Fibroblast of skin of right biceps (primary cell): ENCODE measurements at places on chromosomes 4 and X.
A peak's percentile ranks its signal among the peaks of the same experiment; 100 is the strongest.

GRCh38 chr4:168059251-168059650 lies 33.1 kb upstream of the ANXA10 start:
- peak; percentile 76 for DNase-seq

GRCh38 chr4:13285336-13285735 lies 198.8 kb downstream of the RAB28 start:
- no peak for DNase-seq

DNA sequence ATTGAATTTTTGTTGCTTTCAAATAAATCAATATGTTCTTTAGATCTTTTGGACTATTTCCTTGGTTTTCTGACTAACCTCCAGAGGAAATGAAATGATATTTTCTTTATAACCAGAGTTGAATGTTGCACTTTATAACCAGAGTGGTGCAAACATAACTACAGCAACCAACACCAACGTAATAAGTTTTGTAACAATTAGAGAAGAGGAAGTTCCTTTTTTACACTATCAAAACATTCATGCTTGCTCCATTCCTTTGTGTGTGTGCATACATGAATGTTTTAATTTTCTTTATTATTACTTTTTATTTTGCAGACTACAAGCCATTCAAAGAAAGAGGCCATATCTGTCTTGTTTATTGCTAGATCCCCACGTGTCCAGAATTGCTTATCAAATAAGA lies 193.0 kb upstream of the PPP3CA start:
- DNase-seq: no peak

DNA sequence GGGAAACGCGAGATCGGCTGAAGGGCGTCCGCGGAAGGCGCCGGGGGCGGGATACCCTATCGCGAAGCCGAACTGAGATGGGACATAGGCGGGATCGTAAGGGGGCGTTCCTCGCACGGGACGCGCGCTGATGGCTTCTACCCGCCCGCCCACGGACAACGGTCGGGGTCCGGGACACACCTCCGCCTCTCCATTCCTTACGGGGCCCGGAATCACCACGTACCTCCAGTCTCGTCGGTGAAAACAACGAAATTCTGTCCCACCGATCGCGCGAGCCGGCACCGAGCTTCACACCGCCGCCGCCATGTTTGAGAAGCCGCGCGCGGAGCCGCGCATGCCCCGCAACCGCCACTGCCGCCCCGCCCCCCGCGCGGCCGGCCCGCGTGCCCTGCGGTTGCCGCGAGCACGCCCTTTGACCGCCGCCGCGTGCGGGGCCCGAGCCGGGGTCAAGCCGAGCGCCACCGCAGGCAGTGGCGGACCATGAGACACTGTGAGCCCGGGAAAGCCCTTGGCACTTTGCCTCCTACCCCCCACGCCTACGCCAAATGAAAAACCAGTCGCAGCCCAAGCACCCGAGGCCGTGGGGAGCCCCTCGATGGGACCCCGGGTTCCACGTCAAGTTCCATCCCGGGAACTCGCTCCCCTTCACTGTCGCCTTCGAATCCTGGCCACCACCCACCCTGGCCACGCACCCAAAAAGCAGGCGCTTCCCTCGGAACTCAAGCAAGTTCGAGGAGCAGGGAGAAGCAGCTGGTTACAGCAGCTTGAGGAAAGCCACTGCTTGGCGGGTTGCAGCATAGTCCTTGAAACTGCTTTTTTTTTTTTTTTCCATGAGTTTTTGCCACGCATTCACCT lies at the start of gene SCML2:
Gene SCML2 (minus strand): TSS at position 320 of the 855 bp plus-strand sequence. CDS start 20,617 bp downstream, outside the sequence.
- peak; percentile 43 for DNase-seq

DNA sequence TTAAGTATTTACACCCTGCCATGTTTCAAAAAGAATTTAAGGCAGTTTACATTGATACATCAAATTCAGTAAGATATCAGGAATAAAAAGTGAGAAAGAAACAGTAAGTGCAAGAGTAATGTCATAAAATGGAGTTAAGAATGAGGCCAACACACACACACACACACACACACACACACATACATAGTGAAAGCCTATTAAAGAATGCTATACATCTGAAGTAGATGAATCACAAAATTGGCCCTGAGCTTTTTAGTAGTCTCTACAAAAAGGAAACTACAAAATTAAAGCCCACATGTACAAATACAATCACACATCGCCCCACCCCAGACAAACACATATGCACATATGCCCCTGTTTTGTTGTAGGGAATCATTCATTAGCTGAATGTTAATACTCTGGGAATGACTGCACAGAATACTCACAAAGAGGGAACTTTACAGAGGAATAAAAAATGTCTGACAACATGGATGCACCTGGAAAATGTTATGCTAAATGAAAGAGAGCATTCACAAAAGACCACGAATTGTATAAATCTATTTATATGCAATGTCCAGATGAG lies 428.8 kb downstream of the IL15 start:
- DNase-seq: peak; percentile 52

- no peak for DNase-seq
Measured at GRCh38 chr4:6123541-6123940, 76.8 kb downstream of the JAKMIP1 start.

DNA sequence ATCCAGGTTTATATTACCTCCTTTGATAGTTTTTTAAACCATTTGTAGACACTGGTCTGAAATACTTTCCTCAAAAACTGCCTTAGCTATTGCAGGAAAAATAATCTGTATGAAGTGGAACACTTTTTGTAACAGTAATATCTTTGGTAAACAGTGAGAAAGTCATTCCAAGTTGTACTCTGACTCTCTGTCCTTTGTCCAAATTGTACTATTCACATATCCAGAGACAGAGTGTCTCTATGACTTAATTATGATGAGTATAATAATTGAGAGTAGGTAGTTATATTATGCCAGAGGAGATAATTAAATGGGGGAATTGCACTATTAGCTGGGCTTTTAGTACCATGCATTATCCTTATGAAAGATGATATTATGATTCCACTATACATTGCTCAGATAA lies 112.6 kb upstream of the LCORL start:
- DNase-seq: no peak

- DNase-seq: peak; percentile 33
Measured at GRCh38 chr4:36244257-36245082, at the start of gene ARAP2. Gene ARAP2, minus strand, starts transcription at chr4:36244514. Its CDS starts 15,028 bp downstream, at chr4:36229486.

GRCh38 chr4:102760645-102761295 lies at the start of gene MANBA:
Gene MANBA, minus strand, starts transcription at chr4:102760968. Its CDS starts 74 bp downstream, at chr4:102760894.
- DNase-seq: peak; percentile 78

DNA sequence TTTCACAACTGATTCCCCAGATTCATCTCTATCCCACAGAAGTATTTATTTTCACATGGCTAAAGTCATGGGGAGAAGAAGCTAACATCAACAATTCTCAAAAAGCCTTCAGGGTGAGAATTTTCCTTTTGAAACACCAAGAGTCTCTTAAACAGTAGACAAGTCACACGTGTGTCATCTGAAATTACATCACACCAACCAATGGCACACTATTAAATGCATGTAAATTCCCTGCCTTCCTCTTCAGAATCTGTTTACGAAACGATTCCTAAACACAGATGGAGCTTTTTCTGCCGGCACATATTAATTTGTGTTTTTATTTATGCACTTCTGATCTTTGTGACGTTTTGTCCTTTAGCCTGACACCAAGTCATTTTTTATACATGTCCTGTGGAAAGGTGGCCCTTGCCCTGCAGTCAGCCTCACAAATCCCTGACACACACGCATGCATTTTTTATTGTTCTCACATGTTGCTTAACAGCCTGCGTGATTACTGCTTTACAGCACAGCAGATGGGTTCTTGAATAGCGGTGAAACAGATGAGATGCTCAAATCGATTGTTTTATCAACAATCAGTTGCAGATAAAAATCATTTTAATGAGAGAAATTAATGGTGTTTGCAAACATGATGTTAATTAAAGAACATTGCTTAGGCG lies 735.9 kb upstream of the TENM3 start:
- peak; percentile 19 for DNase-seq

DNA sequence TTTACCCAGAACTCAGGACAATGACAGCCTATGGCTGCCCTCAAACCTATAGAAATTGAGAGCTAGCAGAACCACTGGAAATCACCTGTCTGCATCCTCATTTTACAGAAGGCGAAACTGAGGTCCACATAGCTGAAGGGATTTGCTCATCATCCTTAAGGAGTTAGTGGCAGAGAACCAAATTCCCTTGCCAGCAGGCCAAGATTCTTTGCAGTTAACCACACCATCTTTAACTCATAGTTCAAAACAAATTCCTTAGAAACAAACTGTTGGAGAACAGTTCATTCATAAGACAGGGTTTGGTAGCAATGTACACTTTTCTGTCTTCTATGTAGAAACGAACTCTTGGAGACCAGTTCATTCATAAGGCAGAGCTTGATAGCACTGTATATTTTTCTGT lies 37.9 kb upstream of the RAP2C start:
- peak; percentile 27 for DNase-seq

GRCh38 chrX:132071254-132071653 lies 48.2 kb downstream of the STK26 start:
- DNase-seq: peak; percentile 12

DNA sequence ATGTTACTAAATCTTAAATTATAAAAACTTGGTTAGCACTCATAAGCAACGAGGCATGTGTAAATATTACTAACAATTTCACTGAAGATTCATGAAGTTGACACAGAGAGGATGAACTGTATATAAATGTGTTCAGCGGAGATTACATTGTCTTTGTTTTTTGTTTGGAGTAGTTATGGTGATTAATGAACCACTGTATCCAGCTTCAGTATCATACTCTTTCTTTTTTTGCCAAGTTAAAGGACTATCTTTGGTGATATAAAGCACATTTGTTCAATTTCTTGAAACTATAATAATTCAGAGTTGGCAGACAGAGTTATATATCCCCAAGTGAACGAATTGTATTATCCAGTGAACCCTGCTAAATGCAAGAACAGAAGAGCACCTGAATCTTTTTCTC lies 497.6 kb downstream of the CCSER1 start:
- no peak for DNase-seq

GRCh38 chr4:121784975-121785374 lies 16.1 kb upstream of the EXOSC9 start:
- DNase-seq: peak; percentile 99

DNA sequence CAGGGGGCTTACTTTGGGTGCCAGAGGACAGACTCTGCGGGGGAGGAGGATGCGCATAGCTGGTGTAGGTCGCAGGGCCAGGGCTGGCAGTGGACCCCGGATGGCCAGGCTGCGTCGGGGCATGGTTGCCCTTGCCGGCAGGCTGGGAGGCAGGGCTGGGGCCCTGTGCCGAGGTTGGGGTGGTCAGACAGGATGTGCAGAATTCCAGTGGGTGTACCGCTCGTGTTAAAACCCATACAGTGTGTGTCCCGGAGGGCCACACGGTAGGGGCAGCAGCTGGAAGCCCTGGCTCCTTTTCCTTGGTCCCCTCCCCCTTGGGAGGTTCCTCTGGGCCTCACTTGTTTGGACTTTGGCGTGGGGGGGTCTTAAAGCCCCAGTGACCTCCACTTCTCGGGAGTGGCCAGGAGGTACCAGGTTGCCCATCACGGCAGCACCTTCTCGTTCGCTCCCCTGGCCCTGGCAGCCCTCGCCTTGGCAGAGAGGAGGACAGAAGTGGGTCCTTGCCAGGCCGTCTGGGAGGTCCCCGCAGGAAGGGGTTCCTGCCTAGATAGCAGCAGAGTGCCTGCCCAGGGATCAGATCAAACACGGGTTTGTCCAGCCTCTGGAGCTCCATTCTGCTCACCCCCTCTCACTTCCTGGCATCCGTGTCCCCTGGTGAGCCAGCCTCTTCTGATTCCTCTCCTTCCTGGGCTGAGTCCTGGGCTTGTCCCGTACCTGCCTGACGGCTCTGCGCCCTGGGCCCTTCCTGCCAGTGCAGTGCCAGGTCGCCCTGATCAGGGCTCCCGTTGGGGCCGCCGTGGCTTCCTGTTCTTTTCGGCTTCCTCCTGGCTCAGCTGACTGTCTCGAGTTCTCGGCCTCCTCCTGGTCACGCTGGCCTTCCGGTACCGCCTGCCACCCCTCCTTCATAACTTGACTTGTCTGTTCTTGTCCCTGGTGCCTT lies 56.7 kb upstream of the HGFAC start:
- DNase-seq: no peak

- DNase-seq: peak; percentile 30
Measured at GRCh38 chr4:139940600-139940999, 213.4 kb downstream of the MAML3 start.

GRCh38 chr4:124230268-124230667 lies 482.3 kb downstream of the ANKRD50 start:
- no peak for DNase-seq

- DNase-seq: no peak
Measured at GRCh38 chr4:53421791-53422190, 44.4 kb downstream of the FIP1L1 start.

GRCh38 chrX:1027680-1028079 lies 184.8 kb downstream of the CRLF2 start:
- DNase-seq: no peak

DNA sequence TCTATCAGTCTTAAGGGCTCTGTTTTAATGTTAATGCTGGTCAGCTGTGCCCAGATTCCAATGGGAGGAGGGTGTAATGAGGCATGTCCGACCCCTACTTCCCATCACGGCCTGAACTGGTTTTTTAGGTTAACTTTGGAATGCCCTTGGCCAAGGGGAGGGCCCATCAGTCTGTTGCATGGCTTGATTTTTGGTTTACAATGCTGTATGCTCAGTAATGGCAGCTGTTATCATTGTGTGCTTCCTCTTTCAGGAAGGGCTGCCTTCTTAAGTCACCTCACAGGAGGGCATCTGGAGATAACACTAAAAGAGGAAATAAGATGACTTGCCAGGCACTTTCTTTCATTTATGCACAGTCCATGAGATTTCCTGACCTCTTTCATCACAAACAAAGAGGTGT lies 36.3 kb downstream of the ATXN3L start:
- DNase-seq: no peak

DNA sequence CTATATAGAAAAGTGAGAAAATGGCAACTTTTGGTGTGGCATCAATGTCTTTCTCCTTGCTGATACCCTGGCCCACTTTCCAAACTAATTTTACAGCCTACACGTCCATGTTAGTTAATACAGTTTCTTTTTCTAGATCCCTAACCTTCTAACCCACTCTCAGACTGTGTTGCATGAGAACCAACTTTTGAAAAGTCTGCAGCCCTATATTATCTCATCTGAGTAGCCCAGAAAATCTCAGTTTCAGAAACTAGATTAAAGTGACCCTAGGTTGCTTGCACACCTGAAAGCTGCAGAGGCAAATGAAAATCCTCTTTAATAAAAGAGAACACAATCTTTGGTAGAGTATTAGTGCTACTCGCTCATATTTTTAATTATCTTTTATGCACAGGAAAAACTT lies 371.6 kb upstream of the EMCN start:
- no peak for DNase-seq

GRCh38 chr4:157992038-157992705 lies 180.7 kb downstream of the GASK1B start:
- peak; percentile 65 for DNase-seq

DNA sequence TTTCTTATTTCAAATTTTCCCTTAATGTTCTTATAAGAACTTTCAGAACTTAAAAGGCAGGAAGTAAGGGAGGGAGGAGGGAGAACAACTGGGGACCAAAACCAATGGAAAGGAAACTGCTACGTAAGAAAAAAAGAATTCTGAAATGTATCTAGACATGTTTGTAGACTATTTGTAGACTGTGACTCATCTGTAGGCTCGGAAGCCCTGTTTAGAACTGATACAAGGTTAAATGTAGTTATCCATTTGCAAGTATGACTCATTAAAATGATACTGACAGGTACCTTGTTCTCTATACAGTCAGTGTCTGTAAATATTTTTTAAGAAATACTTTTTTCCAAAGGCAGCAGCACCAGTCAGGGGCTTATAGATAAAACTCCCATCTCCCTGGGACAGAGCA lies 202.0 kb downstream of the DHX15 start:
- DNase-seq: peak; percentile 58
